Ureter (tissue), 1 donor: ENCODE measurements at places on chromosomes 4 and X. TPM values are rescaled to one million over a fixed set of nuclear protein-coding genes. Genes with fewer than 3 reads are reported as not detected.
A peak's percentile ranks its signal among the peaks of the same experiment; 100 is the strongest.

Gene UGT2B11
- not detected for total RNA-seq

Gene UCHL1
- total RNA-seq = 8.6 TPM

Gene RPGR
- 31.4 TPM for total RNA-seq

Gene PARM1
- total RNA-seq = 134 TPM

Gene RNF175
- 0.86 TPM for total RNA-seq

Gene BANK1
- 14.1 TPM for total RNA-seq

Gene NWD2
- 0.36 TPM for total RNA-seq

Gene MAGEB2
- not detected for total RNA-seq

Gene PROM1
- total RNA-seq = 37.0 TPM

Gene IL9R
- 22.1 TPM for total RNA-seq

Gene ITGB1BP2
- 8.9 TPM for total RNA-seq

DNA sequence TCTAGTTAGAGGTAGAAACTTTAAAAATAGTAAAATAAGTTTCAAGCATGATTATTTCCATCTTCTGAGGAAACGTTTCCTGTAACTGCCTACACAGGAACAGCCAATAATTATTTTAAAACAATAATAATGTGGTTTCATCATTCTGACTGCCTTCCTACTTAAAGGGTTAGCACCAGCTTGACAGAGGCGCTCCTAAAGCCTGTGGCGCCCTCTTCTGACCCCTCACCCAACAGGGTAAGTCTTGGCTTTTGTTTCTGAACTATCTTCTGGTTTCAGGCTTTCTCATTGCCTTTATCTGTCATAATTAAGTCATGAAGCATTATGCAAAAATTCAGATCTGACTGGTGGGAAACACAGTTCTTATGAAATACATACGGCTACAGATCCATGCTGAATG, 96.7 kb downstream of the ITM2A start:
- no peak for DNase-seq

DNA sequence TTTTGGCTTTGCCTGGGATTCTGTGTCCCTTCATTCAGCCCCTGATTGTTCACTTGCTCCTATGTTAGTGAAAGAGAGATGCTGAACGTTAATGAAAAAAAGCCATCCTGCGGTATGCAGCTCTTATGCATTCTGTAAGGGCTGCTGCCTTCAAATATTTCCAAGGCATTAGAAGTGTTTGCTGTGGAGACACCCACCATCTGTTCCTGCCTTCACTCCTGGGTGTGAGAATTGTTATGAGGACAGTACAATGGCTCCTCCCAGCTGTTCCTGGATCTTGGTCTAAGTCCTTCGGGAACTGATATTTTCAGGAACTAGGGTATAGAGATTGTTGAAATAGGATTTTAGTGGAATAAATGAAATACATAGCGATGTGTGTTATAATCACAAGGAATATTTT, 427.1 kb upstream of the FAM47C start:
- DNase-seq = no peak

- DNase-seq = no peak
Observed at GRCh38 chr4:78581618-78582017, 30.0 kb downstream of the ANXA3 start.

DNA sequence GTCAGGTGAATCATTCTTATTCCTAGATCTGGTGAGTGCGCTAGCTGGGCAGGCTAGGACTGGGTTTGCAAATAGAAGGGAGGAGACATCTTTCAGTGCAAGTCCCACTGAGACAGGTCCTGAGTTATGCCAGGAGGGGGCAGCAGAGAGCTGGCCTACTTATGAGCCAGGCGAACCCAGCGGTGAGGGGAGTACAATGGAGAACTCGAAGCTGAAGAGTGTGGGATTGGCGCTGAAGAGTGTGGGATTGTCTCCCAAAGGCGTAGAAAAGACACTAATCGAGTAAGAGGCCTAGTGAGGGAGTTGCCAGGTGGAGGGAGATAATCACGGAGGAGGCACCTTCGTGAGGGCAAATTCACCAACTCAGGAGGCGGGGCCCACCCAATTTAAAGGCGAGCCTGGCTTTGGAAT, 91.7 kb upstream of the CXorf66 start:
- peak; percentile 65 for DNase-seq

GRCh38 chr4:24544208-24544988, 40.0 kb downstream of the DHX15 start:
- DNase-seq = no peak

DNA sequence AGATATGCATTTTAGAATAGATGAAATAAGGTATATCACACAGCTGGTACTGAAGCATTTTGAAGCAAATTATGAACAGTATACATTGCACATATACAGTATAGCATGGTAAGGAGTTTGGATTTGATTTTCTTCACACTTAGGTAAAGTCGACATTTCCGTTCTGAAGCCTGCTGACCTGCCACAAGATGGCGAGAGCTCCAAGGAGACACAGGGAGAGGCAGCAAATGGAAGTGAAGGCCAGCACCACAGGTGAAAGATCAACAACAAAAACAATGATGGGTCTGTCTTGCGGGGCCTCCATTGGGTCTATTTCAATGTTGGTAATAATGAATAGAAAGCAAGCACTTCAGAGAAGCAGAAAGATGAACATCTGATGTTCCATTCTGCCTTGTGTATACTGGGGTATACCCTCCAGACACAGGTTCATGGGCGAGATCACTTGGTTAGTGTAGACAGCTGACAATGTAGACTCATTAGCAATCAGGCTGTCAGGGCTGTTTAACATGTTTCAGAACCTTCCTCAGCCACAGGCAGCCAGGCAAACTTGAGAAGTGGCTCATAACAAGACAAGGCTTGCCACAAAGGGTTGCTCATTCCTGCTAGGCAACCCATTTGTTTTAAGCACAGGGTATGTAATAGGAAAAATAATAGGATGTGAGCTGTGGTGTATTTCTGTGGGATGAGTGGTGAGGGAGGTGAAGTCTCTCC, 21.4 kb upstream of the NOX1 start:
- peak; percentile 45 for DNase-seq

DNA sequence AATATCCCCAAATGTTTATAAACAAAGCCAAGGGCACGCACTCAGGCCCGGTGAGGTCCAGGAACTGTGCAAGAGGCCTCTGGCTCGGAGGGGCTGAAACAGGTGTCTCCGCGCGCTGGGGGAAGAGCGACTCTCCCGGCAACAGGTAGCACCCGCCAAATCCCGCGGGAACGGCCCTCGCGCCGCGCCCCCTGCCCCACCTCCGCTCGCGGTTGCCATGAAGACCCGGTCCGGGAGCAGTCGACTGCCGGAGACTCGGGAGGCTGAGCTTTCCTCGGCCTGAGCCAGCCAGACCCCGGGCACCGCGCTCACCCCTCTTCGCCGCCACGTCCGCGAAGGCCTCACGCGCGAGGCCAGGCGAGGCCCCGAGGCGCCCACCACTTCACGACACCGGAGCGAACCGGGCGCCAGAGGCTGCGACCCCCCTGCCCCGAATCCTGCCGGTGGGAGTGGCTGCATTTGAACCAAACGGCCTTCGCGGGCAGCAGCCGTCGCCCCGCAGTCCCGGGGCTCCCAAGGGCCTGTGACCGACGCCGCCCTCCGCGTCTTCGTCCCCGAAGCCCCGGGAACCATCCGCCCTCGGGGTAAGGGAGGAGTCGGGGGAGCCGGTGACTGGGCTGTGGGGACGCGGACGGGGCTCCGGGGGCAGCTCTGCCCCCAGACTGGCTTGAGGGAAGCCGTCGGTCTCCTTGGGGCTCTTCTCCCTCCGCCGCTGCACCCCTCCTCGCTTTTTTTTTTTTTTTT, at the start of gene NSUN7:
TSS of gene NSUN7 (plus strand) at position 239 of the 744 bp plus-strand sequence. CDS start 739 bp downstream, outside the sequence.
- DNase-seq = peak; percentile 83

DNA sequence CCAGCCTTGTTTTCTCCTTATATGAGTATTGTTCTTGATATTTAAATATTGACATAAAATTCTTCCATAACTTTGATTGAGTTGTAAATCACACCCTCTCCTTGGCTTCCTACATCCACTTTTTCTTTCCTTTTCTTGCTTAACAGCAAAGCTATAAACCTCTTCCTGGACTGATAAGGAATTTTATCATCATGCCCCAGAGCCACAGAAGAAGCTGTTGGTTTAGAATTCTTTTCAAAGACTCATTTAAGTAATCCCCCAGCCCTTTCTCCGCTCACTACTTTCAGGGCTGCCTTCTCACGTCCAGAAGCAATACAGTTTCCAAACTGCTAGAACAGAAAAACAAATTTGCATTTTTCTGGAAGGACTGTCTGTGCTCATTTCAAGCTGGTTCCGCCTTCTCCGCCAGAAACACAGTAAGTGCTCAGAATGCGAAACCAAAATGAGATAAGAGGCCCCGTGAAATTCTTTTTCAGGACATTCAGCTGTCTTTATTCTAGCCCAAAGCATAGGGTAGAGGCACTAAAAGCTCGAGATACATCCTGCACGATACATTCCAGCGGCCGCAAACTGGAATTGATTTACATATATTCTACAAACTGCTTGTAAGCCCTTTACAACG, 849 bp downstream of the MID1 start:
- DNase-seq = no peak

- no peak for DNase-seq
Observed at GRCh38 chrX:153459986-153460385, 10.4 kb downstream of the HAUS7 start.

DNA sequence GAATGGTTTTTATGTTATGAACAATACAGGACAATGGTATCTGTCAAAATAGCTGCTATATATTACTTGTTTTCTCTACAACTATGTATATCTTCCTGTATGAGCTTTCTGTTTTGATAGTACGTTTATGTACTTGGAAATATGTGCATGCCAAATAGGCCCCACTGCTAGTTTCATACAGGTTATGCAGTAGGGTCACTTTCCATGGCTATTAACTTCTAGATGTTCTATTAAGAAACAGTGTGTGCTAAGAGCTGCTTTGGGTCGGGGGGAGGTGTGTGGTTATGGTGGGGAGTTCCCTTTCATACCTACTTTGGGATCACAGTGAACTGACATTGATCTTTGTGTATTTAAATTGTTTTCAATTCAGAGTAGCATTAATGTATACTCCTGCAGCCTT, 30.9 kb downstream of the RBPJ start:
- no peak for DNase-seq

DNA sequence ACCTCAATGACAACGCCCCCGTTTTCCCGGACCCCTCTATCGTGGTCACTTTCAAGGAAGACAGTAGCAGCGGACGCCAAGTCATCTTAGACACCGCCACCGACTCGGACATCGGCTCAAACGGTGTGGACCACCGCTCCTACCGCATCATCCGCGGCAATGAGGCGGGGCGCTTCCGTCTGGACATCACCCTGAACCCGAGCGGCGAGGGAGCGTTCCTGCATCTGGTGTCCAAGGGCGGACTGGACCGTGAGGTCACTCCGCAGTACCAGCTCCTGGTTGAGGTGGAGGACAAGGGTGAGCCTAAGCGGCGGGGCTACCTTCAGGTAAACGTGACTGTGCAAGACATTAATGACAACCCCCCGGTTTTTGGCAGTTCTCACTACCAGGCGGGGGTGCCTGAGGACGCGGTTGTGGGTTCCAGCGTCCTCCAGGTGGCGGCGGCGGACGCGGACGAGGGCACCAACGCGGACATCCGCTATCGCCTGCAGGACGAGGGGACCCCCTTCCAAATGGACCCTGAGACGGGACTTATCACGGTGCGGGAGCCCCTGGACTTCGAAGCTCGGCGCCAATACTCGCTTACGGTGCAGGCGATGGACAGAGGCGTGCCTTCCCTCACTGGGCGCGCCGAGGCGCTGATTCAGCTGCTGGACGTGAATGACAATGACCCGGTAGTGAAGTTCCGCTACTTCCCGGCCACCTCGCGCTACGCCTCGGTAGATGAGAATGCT, 2.2 kb downstream of the FAT4 start:
- no peak for DNase-seq

- DNase-seq = no peak
Observed at GRCh38 chrX:13109817-13110216, 65.4 kb upstream of the FAM9C start.

- DNase-seq = no peak
Observed at GRCh38 chr4:128335541-128335940, 47.9 kb upstream of the PGRMC2 start.

DNA sequence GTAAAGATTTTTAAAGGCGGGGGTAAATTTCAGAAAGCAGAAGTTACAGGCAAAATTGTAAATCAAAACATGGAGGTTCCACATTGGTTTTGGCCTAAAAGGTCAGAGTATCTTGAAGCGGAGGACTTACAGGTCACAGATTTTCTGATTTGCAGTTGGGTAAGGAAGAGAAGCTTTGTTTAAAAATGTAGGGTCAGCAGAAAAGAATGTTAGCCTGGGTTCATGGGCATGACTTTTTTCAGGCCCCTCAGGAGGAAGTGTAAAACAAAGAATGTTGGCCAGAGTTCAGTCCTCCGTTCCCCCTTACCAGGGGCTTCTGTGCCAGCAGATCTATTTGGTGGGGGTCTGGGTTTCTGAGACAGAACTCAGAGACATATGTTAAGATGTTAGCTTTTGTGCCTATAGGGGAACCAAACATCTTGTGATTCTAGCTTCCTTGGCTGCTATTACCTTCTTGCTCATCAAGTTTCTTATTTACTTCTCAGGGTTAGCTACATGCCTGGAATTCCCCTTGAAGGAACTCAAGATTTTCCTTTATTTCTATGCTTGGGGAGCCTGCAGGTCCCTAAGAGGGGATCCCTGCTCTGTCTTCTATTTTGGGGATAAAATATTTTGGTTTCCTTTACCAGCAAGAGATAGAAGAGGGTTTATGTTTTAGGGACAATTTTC, 160.3 kb downstream of the ANK2 start:
- DNase-seq = no peak

DNA sequence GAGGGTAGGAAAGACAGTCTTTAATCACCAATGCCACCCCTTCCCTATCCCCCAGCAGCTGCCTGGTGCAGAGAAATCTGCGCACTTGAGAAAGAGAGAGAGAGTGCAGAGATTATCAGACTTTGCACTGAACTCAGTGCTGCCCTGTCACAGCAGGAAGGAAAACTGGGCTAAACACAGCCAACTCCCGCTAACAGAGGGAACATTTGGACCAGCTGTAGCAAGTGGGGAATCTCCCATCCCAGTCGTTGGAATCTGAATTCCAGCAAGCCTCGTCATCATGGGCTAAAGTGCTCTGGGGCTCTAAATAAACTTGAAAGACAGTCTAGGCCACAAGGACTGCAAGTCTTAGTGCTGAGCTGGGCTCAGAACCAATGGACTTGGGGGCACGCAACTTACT, 168.7 kb downstream of the DLG3 start:
- DNase-seq = no peak

- DNase-seq = no peak
Observed at GRCh38 chrX:48532161-48532560, 7.4 kb upstream of the TBC1D25 start.

- no peak for DNase-seq
Observed at GRCh38 chr4:40228497-40229365, 31.9 kb downstream of the RHOH start.

GRCh38 chr4:182806259-182807252, 110.6 kb downstream of the DCTD start:
- DNase-seq = peak; percentile 70
